ENCODE measurements at places on chromosomes 1 and 21. TPM values are rescaled to one million over a fixed set of nuclear protein-coding genes. Genes with fewer than 3 reads are reported as not detected.

The PIGR gene
- polyA plus RNA-seq, result 1.4 TPM

The CFHR2 gene
- polyA plus RNA-seq, result not detected

The SPOCD1 gene
- polyA plus RNA-seq, result 0.27 TPM

The S100A8 gene
- polyA plus RNA-seq, result 4.5 TPM

The FAM131C gene
- 2.3 TPM for polyA plus RNA-seq

The CD1E gene
- polyA plus RNA-seq, result 0.21 TPM

The SMPDL3B gene
- 15.8 TPM for polyA plus RNA-seq

The SLC6A17 gene
- polyA plus RNA-seq, result 1.2 TPM

The CRYAA gene
- polyA plus RNA-seq, result not detected

The KCNE1 gene
- polyA plus RNA-seq, result 0.55 TPM

The HAO2 gene
- polyA plus RNA-seq, result 106 TPM

DNA sequence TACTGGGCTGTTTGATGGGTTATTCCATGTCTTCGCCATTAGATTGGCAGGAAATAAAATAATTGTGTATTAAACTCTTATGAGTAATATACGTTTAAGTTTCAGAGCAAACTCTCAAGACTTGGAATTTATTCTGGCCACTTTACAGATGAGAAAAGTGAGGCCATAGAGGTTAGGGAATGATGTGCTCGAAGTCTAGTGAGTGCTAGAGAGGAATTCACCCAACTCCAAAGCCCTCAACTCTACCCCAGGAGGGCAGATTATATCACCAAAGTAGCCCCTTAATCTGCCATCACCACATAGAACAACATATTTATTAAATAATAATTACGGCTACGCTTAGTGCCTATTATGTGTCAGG, 440 bp upstream of the MUL1 start:
- no peak for DNase-seq

DNA sequence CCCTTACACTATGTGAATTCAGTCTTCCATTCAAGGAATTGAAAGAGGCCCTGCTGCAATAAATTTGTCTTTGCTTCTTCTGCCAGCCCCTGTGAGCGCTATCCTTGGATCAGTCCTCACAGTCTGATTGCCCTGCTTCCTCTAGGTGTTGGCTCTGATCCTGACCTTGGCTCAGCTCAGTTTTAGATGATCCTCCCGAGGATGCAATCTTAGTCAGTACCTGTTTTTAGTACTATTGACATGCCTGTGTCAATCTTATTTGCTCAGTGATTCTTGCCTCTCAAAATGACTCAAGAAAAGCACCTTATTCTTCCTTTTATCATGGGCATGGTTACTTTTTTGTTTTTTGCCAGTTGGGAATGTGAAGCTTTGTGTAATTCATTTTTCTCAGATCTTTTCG, 101.4 kb upstream of the KCNK1 start:
- no peak for DNase-seq

- no peak for DNase-seq
These were observed at the start of gene B3GALNT2 for GRCh38 chr1:235504122-235504493. B3GALNT2 (minus strand) TSS chr1:235504452; CDS start chr1:235504252, 200 bp downstream.

- DNase-seq, result no peak
These were observed 161.0 kb downstream of the URB2 start for GRCh38 chr1:229786974-229787610.

DNA sequence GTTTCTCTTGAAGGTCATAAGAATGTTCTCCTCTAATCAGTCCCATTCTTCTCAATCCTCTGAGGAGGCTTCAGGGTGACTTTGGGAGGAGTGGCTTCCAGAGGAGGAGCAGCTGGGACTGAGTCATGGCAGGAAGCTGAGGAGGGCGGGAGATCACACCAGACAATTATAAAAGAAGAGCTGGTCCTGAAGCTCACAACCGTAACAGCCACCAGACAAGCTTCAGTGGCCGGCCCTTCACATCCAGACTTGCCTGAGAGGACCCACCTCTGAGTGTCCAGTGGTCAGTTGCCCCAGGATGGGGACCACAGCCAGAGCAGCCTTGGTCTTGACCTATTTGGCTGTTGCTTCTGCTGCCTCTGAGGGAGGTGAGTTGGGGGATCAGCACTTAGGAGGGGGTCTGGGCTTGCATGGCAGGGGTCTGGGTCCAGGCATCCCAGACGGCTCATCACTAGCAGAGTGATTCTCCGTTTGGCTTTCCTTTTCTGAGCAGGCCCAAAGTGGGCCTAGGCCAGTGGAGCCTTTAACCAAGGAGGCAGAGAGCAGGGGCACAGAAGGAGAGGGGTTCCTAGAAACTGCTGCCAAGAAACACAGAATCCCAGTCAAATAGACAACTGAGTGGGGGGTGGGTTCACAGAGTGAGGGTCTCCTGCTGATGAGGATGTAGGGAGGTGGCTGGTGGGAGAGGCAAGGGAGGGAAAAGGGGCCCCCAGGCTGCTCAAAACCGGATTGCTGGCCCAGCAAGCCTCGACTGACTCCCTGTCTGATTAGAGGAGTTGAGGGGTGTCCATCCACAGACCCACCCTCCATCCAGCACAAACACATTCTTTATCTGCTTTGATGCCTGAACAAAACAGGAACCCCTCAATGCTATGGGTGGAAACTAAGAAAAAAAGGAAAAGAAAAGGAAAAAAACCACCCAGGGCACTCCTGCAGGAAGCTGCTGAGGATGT, at the start of gene ECM1:
TSS of gene ECM1 (plus strand) at position 198 of the 953 bp plus-strand sequence. CDS start at position 299, 101 bp downstream.
- DNase-seq, result no peak

GRCh38 chr1:174656409-174657059, 208.8 kb downstream of the GPR52 start:
- DNase-seq, result no peak

DNA sequence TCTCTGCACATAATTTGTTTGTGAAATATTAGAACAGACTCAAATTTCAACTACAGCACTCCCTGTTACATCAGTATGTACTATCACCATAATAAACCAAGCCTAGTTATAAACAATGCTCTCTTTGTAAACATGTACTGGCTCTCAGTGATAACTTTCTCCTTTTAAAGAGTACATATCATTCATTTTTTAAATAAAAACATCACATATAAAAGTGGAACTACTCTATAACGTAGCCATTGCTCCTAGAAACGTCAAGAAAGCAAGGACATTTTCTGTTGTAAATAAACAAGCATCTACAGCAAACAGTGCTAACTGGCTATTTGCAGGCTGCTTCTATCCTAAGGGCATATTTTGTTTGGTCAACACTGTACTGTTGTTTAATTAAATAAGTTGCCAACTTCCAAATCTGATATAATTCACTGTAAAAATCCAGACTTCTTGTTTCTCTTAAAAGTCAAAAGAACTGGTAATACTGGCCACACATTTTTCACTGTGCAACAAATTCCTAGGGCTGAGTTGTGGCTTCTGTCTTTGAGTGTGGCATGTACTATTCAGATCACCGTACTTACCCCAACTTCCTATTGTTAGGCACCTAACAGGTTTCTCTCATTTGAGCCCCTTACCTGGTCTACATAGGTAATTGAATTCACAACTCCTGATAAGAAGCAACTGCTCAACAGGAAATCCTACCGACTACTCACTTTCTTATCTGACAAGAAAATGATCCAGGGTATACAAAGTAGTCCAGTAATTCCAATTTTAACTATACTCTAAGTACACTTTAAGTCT, 111.9 kb downstream of the DENND1B start:
- no peak for DNase-seq

GRCh38 chr1:235098991-235099390, 29.6 kb downstream of the TOMM20 start:
- no peak for DNase-seq

- no peak for DNase-seq
These were observed 29.6 kb downstream of the UBE2G2 start for GRCh38 chr21:44771896-44772525.

DNA sequence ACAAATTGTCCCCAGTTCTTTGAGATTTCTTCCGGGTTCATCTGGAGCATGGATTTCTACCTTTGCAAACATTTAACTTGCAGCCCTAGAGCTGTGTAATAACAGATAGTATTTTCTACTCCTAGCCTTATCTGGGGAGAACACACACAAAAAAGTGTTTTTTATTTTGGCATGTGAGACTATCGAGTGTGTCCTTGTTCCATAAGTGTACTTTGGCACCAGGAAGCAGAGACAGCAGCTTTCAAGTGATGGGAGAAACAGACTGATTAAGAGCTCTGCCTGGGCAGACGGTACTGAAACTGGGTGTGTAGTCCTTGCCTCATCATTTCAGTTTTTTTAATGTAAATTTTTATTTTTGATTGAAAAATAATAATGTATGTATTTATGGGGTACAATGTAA, 297.4 kb downstream of the ST6GALNAC3 start:
- no peak for DNase-seq

DNA sequence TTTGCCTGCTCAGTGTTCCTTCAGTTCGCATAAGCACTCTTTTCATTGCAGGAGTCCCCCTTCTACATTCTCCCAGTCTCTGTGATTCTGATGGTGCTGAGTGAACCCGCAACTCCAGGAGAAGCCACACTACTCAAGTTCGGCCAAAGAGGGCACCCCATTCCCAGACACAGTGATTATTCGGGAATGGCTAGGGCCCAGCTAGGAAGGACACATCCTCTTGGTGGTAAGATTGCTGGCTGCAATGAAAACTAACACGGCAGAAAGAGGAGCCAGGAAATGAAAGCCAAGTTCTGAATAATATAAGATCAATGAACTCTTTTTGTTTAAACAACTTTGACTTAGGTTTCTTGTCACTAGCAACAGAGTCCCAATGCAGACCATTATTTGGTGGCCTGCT, 14.9 kb downstream of the CREG1 start:
- DNase-seq, result no peak

GRCh38 chr1:158328426-158328825, 2.9 kb downstream of the CD1B start:
- no peak for DNase-seq

GRCh38 chr1:160658814-160659193, 12.0 kb upstream of the SLAMF1 start:
- DNase-seq, result no peak

DNA sequence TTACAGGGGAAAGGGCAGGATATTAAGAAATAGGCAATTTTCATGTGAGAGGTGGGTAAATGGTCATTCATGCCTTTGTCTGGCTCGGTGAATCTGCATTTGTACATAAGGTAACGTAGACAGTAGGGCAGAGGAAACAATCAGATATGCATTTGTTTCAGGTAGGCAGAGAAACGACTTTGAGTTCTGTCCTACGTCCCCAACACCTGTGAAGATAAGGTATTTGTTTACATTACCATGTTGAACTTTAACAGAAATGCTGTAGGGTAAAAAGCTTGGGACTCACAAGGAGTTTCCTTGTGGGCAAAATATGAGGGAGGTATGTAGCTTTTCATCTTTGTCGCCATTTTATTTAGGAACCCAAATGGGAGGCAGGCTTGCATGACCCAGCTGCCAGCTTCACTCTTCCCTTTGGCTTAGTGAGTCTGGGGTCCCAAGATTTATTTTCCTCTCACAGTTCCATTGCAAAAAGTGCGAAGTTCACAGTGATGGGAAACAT, 31.4 kb downstream of the B3GALT5 start:
- no peak for DNase-seq

DNA sequence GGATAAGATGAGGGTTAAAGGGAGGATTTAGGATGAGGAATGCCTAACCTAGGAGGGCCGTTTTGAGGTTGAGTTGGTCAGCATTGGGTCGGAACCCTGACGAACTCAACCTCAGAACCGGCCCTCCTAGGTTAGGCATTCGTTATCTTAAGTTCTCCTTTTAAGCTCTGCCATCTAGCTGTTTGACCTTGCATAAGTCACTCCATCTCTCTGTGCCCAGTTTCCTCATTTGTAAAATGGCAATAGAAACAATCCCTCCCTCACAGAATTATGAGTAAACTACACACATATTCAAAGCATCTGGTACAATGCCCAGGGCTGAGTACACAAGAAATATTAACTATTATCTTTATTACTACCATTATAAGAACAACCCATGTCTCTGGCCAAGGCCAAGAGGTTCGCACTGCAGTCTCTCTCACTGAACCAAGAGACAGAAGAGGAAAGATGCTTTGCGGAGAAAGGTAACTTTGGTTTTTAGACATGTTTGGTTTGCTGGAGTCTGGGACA, 4.8 kb downstream of the ABCB10 start:
- DNase-seq, result no peak

- DNase-seq, result no peak
These were observed 516 bp downstream of the PHLDA3 start for GRCh38 chr1:201468501-201468843.

GRCh38 chr1:181143102-181143859, 54.8 kb downstream of the IER5 start:
- DNase-seq, result no peak

GRCh38 chr1:41891199-41891896, 27.4 kb downstream of the HIVEP3 start:
- DNase-seq, result no peak

DNA sequence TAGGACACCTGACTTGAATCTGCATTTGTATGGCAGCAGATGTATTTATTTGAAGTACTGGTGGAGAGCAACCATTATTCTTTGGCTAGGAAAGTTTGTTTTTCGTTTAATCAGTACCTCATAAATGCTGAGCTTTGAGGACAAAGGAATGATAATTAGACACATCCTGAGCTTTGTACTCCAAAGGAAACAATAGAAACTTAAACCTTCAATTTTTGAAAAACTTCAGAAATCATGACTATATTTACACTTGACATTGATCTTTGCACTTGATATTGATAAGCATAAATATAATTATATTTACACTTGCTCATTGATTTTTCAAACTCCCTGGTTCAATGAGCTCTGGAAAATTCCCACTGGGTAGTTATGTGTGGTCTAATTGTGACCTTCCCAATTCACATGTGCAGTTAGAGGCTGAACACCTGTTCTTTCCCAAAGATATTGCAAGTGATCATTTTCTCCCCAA, 10.7 kb downstream of the PATJ start:
- DNase-seq, result no peak

GRCh38 chr1:211566431-211567025, 12.4 kb downstream of the SLC30A1 start:
- DNase-seq, result no peak

- no peak for DNase-seq
These were observed 6.5 kb downstream of the SDF4 start for GRCh38 chr1:1225238-1225845.

DNA sequence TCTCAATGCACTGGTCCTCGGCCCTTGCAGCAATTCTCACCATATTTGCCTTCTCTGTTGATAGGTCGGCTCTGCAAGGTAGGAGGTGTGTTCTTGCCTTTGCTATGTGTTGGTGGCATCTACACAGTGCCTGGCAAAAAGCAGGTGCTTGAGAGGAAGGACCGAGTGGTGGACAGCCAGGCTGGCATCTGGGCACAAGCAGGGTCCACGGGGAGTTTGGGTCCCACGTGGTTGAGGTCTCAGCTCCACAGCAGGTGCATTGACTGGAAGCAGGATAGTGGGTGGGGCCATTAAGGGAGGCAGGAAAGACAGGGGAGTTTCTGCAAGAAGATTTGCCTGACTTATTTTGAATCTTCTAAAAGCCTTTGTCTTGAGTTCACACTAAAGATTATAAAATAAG, 81.2 kb upstream of the WNT4 start:
- no peak for DNase-seq

DNA sequence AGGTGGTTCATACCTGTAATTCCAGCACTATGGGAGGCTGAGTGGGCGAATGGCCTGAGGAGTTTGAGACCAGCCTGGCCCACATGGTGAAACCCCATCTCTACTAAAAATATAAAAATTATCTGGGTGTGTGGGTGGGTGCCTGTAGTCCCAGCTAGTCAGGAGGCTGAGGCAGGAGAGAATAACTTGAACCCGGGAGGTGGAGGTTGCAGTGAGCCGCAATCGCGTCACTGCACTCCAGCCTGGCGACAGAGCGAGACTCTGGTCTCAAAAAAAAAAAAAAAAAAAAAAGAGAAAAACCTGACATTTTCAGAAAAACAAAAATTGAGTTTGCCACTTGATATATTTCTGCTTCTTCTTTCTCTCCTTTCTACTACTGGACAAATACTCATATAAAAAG, 24.3 kb downstream of the CA6 start:
- no peak for DNase-seq

- DNase-seq, result no peak
These were observed 353.7 kb downstream of the ADGRL2 start for GRCh38 chr1:82154219-82154970.

All from right renal pelvis (tissue), 4 donors.